ENCODE measurements at places on chromosomes 7 and 10. TPM values are rescaled to one million over a fixed set of nuclear protein-coding genes. Genes with fewer than 3 reads are reported as not detected.

DNA sequence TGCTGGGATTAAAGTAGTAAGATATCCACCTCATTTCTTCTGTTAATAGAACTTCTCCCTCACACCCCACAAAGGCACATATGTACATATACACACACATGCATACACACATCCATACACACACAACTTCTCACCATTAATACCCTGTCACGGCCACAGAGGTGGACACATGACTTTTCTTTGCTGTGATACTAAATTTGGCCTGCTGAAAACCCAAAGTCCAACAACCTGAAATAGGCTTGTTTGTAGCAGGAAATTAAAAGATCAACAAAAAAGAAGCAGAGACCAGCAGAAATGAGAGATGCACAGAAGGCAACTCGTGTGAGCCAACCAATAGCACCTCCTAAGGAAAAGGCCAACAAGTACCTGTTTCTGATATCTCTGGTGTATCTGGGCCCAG lies 128.7 kb upstream of the PCGF5 start:
- no peak for DNase-seq

DNA sequence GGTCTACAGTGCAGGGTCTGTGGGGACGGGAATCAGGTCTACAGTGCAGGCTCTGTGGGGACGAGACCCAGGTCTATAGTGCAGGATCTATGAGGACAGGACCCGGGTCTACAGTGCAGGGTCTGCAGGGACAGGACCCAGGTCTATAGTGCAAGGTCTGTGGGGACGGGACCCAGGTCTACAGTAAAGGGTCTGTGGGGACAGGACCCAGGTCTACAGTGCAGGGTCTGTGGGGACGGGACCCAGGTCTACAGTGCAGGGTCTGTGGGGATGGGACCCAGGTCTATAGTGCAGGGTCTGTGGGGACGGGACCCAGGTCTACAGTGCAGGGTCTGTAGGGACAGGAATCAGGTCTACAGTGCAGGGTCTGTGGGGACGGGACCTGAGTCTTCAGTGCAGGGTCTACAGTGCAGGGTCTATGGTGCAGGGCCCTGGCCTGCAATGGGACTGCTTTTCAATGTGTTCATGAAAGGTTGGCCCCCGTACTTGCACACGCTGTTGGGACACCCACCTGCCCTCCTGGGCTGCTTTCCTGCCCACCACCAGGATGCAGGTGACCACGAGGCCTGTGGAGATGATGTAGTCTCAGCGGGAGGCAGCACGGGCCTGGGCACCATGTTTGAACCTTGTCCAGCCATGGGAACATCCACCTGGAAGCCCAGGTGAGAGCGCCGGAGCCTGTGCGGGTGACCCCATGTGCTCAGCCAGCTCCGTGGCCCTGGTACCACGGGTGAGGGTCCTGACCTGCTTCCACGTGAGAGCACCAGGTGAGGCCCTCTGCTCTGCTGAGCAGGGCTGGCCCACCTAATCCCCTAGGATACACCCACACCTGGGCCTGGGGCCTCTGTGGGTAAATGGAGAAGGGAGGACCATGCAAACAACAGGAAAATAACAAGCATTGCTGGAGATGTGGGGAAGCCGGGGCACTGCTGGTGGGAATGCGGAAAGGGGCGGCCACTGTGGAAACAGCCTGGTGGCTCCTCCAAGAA lies 91.4 kb upstream of the DIP2C start:
- DNase-seq: no peak

PRLHR gene
- 0.48 TPM for total RNA-seq

- DNase-seq: no peak
These were observed 28.0 kb downstream of the TMEM120A start for GRCh38 chr7:75966190-75966961.

DNA sequence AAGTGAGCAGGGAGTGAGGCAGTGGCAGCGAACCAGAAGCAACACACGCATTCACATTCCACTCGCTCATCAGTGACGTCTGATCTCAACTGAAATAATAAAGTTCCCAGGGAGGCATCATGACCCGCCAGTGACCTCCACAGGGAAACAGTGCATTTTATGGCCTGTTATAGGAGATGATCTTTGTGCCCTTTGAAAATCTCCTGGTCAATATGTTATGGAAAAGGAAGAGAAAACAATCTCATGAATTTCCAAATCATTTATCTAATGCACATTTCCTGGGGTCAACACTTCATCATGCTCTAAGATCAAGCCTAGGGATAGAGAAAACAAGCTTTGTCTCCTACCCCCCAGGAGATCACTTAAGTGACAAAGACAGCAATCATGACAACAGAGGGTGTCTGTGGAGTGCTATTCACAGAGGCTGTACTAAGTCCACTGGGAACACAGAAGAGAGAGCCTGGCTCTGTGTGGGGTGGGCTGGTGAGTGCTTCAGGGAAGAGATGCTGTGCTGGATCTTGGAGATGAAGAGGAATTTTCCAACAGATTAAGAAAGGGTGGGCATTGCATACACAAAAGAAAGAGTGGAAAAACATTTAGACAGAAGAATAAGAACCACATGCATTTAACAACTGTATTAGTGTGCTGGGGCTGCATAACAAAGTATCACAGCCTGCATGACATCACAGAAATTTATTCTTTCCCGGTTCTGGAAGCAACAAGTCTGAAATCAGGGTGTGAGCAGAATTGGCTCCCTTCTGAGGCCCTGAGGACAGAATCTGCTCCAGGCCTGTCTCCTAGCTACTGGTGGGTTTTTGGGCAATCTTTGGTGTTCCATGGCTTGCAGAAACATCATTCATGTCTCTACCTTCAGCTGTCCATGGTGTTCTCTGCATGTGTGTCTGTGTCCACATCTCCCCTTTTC lies 613.9 kb upstream of the IGFBP3 start:
- no peak for DNase-seq

- DNase-seq: peak; percentile 71
These were observed 32.4 kb downstream of the UNC5B start for GRCh38 chr10:71244431-71245419.

Data from urinary bladder (tissue), 4 donors.